ENCODE measurements at places on chromosomes 13 and 19. TPM values are rescaled to one million over a fixed set of nuclear protein-coding genes. Genes with fewer than 3 reads are reported as not detected.

The CEACAM19 gene
- 2.1 TPM for total RNA-seq

GRCh38 chr13:46043647-46044046 lies 8.9 kb downstream of the ZC3H13 start:
- no peak for DNase-seq

DNA sequence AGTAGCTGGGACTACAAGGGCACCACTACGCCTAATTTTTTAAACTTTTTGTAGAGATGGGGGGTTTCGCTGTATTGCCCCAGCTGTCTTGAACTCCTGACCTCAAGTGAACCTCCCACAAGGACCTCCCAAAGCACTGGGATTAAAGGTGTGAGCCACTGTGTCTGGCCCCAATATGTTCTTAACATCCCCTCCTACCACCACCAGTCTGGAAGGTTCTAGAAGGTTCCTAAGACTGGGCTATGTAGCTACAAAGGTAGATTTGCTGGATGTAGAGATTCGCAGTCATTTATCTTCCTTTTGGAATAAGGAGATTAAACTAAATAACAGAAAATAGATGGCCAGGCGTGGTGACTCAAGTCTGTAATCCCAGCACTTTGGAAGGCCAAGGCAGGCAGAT lies 5.3 kb downstream of the HSD17B14 start:
- no peak for DNase-seq

The FCHO1 gene
- not detected for total RNA-seq

DNA sequence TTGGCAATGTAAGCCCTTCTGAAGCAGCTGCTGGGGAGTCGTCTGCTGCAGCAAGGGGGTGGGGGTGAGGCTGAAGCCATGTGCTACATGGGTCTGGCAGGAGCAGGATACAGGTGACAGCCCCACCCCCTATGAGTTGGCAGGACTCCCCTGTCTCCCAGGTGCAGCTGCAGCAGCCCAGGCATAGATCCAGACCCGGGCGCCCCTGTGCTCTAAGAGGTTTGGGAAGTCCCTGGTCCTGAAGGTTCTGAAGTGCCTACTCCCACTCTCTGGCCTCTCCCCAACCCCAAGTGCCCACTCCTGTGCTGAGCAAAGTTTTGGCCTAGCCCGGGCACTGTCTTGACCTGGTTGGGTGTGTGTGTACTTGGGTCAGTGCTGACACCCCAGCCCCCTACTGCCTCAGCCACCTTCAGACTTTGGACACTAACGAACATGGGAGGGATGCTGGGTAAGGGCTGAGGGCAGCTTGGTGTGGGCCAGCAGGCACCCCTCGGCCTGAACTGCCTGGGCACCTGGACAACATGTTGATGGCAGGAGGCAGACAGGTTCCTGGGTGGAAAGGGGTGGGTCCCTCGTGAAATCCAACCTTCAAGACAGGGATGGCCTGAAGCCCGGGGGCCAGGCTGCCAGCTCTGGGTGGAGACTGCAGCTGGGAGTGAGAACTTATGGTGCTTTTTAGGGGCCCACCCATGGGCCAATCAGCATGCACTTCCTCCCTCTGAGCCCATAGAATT lies 54.1 kb upstream of the SLITRK6 start:
- DNase-seq: no peak

DNA sequence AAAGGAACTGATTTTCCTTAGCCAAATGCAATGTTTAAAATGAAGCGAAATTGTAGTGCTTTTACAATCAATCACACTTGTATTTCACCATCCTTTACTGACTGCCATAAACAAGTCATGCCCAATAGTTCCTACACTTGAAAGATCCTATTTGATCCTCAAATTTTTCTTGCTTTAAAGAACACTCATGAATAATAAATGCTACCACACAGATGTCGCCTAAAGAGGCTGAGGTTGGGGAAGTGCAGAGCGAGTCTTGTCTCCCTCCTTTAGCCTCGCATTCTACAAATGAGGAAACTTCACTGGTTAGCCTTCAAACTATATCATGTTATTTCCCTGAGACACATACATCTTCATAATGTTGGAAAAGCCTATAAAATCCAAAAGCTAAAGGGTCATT lies 18.7 kb upstream of the AMER2 start:
- DNase-seq: no peak

The KCTD15 gene
- total RNA-seq: 1.9 TPM

- peak; percentile 68 for DNase-seq
These were observed 1.9 kb downstream of the KDM4B start for GRCh38 chr19:4970558-4971423.

- no peak for DNase-seq
These were observed 1250.7 kb upstream of the SPRY2 start for GRCh38 chr13:81591528-81592220.

The GPR12 gene
- total RNA-seq: not detected

DNA sequence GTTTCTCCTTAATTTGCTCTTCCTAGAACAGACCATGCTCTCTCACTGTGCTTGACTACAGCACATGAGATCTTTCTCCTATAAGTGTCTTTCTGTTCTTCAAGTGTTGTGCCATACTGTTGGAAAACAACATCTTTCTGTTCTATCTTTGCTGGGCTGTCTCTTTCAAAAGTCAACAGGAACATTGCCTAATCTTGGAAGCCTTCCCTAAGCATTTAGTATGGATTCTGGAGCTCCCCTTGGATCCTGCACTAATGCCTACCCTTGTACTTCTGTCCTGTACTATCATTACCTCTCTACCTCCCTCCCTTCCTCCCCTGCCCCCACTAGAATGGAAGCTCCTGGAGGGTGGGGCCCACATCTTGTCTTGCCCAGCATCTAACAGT lies 26.8 kb downstream of the STARD13 start:
- DNase-seq: no peak

Data from gastrocnemius medialis (tissue), 4 donors.